Suppressor macrophage treated with lipopolysaccharide for 4 hours (primary cell): ENCODE measurements at places on chromosomes 7 and 10.

DNA sequence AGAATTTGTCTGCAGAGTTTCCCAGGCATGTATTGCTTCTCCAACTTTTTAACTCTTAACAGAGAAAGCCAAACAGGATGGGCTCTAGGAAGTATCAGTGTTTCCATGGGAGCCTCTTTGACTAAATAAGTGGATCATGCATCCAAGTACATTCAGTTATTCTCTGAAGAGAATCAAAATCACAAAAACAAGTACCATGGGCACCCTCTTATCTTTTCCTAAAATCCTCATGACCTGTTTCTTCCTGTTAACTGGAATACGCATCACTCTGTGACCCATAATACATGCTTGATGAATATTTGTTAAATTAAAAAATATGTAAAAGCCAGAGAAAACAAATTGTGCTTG, 186.9 kb upstream of the MGMT start:
- no peak for DNase-seq

DNA sequence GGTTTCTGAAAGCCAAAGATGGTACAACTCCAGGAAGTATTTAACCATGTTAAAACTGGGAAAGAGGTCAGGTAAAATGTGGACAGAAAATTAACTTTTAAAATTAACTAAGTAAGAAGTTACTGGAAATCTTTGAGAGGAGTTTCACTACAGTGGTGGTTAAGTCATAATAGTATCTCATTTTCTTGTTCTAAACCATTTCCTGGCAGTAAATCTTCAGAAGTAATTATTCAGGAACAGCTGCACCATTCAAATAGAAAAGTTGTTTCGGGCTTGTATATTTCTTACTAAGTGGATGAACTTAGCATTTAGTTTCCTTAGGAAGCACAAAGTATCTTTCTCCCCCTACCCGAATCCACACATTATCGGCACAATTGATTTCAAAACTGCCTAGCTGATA, 27.1 kb downstream of the COPG2 start:
- DNase-seq = no peak

- no peak for DNase-seq
These were observed 64.8 kb upstream of the VWC2 start for GRCh38 chr7:49708590-49708989.

- no peak for DNase-seq
These were observed 78.0 kb downstream of the COL13A1 start for GRCh38 chr10:69879634-69880257.

- DNase-seq = no peak
These were observed 11.0 kb downstream of the MYO1G start for GRCh38 chr7:44967571-44968446.

GRCh38 chr7:81187753-81188152, 268.9 kb upstream of the SEMA3C start:
- DNase-seq = no peak

DNA sequence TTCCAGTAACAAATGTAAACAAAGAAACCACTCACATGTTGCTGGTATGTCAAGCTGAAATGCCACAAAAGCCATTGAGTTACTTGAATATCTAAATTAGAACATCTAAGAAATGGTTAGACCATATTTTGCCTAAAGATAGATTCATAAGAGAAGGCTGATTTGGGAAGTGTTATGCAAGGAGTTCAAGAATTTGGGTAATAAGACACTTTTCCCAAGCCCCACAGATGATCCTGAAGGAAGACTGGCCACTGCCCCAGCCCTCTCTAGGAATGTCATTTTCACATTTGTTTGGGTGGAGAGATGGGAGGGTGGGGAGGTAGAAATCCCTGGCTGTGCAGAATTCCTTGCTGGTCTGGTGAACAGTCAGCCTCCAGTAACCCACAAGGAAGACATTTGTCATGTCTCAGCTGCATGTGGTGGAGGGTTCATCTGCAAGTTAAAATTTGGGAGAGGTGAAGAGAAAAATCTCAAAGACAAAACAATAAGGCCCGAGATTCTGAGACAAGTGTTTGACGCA, 427.2 kb upstream of the KLF6 start:
- DNase-seq = no peak

DNA sequence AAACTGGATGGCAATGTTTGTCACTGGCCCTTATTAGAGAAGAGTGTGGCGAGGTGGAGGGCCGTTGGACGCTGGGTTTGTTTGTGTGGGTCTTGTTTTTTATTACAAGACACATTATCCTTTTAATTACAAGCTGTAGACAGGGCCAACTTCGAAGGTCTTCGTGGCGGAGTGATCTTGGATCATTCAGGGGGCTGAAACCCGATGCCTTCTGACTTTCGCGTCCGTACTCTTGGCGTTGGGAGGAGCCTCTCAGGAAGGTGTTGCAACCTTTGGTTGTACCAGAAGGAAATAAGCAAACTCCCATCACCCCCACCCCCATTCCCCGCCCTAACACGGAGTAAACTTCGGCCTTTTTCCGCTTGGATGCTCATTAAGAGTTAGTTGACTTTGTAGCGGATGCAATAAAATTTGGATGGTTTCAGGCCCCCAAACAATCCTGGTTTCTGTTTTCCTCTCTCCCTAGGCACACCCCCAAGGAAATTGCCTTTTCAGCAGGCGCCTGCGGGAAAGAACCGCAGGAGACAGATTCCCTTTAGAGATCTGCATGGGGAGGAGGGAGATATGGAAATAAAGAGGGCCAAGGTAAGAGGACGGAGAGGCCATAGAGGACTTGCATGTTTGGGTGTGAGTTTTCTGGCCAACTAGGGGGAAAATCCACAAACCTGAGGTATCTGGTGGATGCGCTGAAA, 294.5 kb upstream of the NFE2L3 start:
- no peak for DNase-seq

GRCh38 chr10:79234391-79235315, 112.6 kb upstream of the PPIF start:
- no peak for DNase-seq

- DNase-seq = peak; percentile 93
These were observed 34.2 kb downstream of the CYP17A1 start for GRCh38 chr10:102802920-102803534.

GRCh38 chr10:132856869-132857524, 71.0 kb upstream of the NKX6-2 start:
- no peak for DNase-seq

DNA sequence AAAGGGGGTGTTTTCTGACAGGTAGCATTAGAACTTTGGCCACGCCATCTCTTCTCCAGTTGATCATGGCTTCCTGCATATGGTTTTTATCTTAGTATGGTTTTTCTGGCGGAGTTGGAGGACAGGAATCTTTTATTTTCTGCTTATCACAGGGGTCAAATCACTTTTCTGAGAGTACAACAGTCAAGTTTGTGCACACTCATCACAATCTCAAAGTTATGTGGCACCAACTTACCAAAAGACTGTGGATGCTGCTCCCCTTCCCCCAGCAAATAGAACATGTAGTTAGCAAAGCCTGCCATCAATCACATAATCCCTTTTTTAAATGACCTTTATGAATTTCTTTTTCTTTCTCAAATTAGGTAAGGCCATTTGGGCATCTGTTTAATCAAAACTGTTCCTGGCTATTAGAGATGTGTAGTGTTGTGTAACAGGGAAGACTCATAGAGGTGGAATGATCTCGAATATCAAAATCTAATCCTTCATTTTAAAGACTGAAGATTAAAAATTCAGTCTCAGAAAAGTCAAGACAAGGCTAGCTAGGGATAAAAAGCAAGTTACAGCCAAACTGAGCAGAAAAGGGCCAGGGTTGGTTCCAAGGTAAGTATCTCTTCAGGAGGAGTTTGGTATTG, 3.8 kb upstream of the CH25H start:
- DNase-seq = no peak

GRCh38 chr10:31709028-31709427, 219.6 kb downstream of the ARHGAP12 start:
- no peak for DNase-seq

DNA sequence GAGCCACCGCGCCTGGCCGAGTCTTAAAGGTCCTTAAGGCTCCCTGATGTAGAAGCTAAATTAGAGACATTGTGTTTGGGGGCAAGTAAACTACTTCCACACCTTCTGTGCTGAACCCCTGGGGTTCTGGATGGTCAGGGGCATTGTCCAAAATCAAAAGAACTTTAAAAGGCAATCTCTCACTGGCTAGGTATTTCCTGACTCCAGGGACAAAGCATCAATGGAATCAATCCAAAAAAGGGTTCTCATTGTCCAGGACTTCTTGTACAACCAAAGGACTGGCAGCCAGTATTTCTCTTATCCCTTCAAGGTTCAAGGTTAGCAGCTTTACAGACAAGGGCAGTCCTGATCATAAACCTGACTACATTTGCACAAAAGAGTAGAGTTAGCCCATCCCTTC, 24.0 kb downstream of the SRPK2 start:
- DNase-seq = no peak

GRCh38 chr7:132377703-132378584, 198.3 kb downstream of the PLXNA4 start:
- no peak for DNase-seq

DNA sequence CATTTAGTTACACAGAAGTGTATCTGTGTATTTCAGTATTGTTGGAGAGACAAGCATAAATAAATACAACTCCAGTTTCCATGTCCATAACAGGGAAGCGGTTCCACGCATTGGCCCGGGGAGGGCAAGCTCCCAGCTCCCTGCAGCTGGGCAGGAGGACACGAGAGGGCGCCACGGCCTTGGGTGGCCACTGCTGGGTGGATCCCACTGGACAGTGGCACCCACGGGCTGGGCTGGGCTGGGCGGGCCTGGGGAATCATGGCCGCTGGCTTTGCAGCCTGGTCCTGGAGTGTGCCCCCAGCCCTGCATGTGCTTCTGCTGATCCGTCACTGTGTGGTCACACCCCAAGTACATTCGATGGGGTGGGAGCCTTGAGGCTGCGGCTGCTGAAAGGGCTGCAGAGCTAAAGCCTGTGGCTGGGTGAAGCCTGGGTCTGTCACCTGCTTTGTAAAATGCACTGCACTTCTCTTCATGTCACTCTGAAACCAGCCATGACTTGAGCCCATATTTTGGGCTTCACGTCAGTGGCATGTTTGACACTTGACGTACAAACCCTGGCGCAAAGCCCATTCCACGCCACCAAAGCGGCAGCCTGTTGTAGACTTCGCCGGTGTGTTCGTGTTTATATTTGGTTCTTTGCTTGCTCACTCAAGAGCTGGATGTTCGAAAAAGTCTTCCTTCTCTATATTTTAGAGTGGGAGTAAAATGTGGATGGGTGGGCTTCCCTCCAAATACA, 27.5 kb downstream of the LRRC27 start:
- DNase-seq = no peak

DNA sequence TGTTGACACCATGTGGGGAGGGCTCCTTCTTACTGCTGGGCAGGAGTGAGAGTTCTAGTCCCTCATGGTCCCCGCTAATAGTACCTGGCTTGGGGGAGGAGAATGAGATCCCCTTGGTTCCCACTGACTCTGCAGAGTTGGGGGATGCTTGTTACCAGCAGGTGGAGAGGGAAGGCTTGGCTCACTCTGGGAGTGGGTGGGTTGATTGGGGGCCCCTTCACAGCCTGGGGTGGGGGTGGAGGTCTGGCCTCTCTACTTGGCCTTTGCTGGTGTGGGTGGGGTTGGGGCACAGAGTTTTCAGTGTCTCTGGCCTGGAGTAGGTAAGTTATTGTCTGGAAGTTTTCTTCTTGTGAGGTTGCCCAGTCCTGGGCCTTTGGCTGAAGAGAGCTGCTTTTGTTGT, 31.9 kb downstream of the ADCY1 start:
- DNase-seq = no peak

- no peak for DNase-seq
These were observed 71.0 kb downstream of the PAXIP1 start for GRCh38 chr7:154931906-154932305.

DNA sequence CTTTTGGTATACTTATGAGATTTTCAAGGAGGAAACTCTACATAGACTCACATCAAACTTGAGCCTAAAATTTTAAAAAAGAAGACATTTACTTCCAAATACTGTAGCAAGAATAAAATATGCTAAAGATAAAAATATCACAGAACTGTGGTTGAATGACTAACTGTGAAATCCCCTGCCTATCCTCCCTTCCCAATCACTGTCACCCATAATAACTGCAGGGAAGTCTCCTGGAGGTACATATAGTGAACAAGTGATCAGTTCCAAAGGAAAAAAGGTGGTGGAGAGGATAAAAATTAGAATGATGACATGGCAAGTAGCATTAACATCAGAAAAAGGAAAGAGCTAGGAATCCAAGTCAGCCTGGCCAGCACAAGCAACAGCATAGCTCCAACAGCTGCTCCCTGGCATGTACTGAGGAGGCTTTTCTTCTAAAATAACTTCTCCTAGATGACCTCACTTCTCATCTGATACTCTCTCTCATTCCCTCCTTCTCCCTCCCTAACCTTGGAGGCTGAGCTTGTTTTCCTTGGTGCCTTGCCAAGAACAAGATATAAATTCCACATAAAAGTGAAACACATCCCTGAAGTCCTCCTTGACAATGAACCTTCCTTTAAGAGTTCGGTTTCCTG, 124.0 kb downstream of the IQUB start:
- DNase-seq = no peak

DNA sequence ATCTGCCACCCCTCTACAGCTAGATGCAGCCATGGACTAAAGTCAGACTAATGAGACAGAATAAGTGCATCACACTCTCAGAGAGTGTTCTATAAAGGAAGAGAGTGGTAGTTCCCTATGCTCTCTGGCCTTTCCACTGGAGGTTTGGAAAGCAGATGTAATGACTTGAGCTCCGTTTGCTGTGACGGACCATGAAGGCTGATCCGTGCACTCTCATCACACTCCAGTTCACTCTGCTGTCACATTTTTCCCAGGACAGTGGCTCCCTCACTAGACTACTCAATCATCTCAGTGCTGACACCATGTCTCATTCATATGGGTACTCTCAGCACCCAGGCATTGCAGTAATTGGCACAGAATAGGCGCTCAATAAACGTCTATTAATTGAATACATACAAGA, 20.4 kb downstream of the TRDMT1 start:
- DNase-seq = no peak

GRCh38 chr10:3548702-3549101, 236.3 kb downstream of the KLF6 start:
- DNase-seq = no peak

DNA sequence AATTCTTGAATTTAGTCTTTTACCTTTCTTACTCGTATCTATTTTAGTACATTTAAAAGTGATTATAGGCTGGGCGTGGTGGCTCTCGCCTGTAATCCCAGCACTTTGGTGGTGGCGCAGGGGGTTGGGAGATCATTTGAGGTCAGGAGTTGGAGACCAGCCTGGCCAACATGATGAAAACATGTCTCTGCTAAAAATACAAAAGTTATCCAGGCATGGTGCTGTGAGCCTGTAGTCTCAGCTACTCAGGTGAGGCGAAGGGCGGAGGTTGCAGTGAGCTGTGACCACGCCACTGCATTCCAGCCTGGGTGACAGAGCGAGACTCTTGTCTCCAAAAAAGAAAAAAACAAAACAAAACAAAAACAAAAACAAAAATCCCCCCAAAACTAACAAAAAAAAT, 12.2 kb downstream of the PRKCQ start:
- DNase-seq = no peak

DNA sequence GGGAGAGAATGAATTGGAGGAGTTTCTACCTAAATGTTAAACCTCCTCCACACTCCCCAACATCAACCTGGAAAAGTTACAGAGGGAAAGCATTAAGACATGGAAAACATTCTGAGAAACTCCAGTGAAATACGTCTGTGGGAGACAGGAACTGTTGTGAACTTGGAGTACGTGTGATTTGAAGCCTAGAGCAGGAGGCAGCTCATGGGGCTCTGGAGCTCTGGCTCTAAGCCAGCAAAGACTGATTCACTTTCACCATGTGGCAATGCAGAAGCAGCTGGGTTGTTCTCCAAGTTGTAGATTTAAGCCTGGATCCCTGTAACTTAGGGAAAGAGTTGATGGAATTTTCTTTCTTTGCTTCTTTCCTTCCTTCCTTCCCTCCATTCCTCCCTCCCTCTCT, 503.2 kb downstream of the NRG3 start:
- no peak for DNase-seq

GRCh38 chr7:69768986-69769595, 170.8 kb downstream of the AUTS2 start:
- DNase-seq = no peak
